Activated CD4-positive, alpha-beta T cell treated with anti-CD3 and anti-CD28 coated beads, Interleukin-2, amount 50 U/mL, for 24 hours (primary cell): ENCODE measurements at places on chromosomes 3 and 15.

- no peak for DNase-seq
Observed at GRCh38 chr3:186596568-186597287, 16.1 kb upstream of the AHSG start.

DNA sequence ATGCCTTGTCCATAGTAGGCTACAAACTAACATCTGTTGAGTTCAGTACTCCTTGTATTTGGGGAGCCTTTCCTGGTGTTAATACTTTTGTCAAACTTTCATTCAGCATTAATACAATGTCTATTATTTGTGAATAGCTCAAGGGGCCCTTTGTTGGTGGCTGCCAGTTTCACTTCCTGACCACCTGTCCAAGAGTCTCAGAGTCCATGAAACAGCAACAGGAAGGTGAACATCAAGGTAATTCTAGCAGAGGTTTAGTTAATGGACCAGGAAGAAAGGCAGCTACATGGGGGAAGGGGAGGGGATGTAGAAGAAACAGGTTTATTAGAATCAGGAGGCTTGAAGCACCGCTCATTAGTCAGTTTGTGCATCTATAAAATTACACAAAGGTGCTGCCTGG is 386.9 kb downstream of the PDCD6IP start:
- DNase-seq: no peak

- no peak for DNase-seq
Observed at GRCh38 chr3:190533511-190534281, 19.8 kb downstream of the IL1RAP start.

- no peak for DNase-seq
Observed at GRCh38 chr3:32181365-32181764, 57.1 kb upstream of the CMTM8 start.

DNA sequence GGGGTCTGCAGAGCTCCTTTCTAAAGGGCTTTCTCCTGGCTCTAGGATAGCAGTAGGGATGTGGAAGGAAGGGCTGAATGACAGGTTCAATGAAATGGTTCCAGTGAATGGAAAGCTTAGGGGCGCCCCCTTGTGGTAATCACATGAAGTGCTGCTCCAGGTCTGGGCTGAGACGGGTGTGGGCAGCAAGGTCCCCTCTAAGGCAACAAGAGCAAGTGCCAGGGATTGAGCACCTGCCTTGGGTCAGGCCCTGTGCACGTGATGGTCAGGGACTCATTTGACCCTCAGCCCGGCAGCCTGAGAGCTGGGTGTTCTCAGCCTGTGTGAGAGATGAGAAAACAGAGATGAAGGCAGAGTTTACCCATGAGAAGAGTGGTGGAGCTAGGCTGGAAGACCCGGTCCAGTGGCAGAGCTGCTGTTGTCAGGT is 12.1 kb upstream of the CX3CR1 start:
- DNase-seq: peak; percentile 70

GRCh38 chr3:13563911-13564310 is 15.0 kb downstream of the FBLN2 start:
- no peak for DNase-seq

- DNase-seq: no peak
Observed at GRCh38 chr3:103337179-103337845, 902.5 kb downstream of the ZPLD1 start.

- no peak for DNase-seq
Observed at GRCh38 chr3:98646680-98647079, 53.3 kb upstream of the CPOX start.

DNA sequence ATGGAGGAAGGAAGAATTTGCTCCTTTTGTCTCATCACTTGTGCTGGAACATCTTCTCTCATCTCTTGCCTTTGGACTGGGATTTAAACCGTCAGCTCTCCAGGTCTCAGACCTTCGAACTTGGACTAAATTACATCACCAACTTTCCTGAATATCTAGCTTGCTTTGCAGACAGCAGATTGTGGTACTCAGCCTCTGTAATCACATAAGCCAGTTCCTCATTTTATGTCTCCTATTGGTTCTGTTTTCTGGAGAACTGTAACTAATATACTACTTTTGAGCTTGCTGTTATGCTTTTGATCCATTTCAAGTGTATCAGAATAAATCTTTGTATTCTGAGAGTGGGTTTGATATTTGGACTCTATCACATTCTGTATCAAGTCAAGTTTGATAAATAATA is 164.3 kb upstream of the VEPH1 start:
- DNase-seq: no peak

GRCh38 chr15:91997163-91997562 is 143.7 kb downstream of the SLCO3A1 start:
- no peak for DNase-seq

- no peak for DNase-seq
Observed at GRCh38 chr15:92693691-92694331, 38.2 kb upstream of the FAM174B start.

DNA sequence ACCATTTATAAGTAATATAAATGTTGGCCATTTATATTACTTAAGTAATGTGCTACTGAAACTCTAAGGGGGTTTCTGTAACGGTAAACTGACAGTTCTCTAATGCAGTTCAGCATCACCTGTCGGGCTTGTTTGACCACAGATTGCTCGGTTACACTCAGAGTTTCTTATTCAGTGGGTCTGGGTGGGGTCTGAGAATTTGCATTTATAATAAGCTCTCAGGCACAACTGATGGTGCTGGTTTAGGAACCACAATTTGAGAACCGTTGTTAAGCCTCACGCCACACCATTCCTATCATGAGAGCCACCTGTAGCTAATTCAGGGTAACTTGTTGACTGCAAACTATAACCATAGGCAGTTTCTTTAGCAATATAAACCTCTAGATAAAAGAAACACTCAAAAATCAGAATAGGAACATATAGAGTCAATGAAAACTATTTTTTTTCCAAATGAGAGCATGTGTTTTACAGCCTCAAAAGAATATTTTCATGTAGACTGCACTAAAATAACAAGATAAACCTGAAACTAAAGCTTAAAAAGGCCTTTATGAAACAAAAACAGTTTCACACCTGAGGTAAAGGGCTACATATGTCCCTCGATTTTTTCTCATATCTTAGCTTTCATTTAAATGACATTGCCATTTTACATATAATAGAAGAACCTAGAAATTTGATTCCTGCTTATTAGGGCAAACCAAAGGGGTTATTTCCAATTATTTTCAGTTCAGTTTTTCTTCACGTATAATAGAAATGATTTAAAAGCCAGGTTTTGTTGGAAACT is 604.8 kb downstream of the UNC13C start:
- DNase-seq: no peak

- no peak for DNase-seq
Observed at GRCh38 chr3:44476181-44476611, 1.3 kb downstream of the ZNF445 start.

DNA sequence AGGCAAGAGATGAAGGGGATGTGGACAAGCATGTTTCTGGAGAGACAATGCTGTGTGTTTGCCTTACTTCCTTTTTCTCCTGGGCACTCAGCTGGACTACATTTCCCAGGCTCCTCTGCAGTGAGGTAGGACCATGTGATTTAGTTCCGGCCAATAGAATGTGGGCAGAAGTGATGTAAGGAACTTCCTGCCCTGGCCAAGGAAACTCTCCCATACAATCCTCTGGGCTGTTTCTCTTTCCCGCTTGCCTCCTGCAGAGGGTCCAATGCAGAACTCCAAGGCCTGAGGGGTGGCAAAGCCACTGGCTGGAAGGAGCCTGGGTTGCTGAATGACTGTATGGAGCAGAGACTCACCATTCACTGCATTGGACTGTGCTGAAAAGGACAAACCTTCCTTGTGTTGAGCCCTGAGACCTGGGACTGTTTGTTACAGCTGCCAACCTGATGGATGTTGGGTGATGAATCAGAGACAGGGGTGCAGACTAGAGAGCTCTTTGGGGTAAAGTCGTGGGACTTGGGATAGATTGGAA is 82.7 kb upstream of the SLC6A6 start:
- no peak for DNase-seq

DNA sequence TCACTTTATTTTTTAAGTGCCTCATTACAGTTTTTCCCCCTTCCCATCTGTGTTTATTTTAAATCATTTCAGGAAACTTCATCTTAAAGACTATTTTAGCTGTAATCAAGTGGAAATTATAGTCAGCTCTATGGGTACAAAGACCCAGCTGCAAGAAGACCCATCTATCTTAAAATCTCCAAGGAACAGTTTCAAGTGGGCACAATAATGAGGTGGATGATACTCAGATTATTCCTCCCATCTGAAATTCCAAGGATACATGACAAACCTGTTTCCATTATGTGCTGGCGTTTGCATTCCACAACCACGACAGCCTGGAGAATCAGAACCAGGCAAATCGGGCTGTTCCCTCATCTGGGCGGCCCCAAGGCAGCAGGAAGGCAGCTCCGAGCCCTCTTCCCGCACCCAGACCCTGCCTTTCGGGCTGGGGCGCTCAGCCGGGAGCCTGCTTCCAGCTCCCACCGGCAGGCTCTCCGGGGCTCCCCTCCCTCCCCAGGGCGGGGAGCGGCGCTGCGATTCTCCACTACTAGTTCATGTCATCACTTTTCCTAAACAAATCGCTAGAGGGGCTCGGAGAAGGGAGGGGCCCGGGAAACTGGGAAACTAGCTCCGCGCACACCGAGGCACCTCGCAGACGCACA is at the start of gene MGLL:
MGLL (minus strand) TSS at position 475 of the 641 bp plus-strand sequence; CDS start at position 278, 197 bp downstream.
- DNase-seq: no peak
